ENCODE measurements at places on chromosomes 16 and 17.
A peak's percentile ranks its signal among the peaks of the same experiment; 100 is the strongest.

DNA sequence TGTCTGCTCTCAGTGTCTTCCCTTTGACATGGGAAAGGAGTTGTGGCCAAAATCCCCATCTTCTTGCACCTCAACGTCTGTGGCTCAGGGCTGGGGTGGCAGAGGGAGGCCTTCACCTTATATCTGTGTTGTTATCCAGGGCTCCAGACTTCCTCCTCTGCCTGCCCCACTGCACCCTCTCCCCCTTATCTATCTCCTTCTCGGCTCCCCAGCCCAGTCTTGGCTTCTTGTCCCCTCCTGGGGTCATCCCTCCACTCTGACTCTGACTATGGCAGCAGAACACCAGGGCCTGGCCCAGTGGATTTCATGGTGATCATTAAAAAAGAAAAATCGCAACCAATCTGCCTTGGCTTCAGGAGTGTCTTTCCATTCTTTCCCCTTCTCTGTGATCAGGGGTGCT is 918 bp upstream of the MRM1 start:
- DNase-seq: no peak

DNA sequence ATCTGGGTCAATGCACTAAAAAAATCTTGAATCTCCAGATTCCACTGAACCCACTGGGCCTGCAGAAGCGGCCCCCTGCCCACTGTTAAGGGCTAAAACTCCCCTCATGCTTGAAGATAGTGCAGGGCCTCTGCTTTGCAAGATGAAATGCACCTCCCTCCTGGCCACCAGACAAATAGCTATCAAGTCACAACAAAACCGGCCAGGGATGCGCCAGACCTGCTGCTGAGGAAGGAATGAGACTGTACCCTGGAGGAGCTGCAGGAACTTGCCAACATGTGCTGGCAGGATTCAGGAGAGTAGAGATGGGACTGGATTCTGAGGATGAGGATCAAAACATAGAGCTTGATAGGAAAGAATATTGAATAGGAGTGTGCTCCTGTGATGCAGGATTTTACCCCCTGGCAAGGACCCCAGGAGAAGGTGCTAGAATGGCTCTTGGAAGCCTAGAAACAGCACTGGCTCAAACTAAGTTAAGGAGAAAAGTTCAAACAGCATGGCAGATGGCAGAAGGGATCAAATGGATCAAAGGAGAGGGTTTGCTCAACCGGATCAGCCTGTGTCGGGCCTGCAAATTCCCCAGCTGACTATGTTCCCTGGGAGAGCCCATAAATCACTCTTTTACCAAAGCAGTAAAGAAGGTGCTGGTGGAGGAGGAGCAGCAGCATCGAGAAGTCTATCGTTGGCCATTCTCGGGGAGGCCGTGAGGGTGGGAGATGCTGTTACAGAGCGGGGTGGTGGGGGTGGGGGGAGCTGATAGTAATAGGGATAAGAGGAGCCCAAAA is 27.2 kb upstream of the XYLT2 start:
- no peak for DNase-seq

GRCh38 chr17:49996495-49997300 is 1.7 kb upstream of the DLX3 start:
- peak; percentile 72 for DNase-seq

GRCh38 chr16:87713451-87714229 is 52.1 kb downstream of the KLHDC4 start:
- no peak for DNase-seq

DNA sequence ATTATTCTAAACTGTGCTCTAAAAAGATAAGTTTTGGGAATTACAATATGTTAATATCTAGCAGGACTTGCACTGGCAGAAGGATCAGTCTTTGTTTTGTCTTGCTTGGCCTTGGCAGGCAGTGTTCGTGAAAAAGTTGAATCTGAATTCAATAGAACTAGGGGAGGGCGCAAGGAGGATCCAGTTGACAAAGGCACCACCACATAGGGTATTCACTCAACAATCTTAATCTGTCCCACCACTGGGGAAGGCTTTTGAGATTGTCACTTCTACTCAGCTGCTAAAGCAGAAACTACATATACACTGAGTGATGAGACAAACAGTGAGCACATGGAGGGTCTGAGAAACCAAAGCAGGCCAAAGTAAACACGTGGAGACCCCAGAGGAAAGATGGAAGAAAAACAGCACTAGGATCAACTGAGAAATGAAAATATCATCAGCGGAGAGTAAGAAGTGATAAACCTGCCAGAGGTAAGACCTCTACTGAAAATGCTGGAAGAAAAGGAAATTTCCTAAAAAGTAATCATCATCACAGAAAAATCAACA is 2.4 kb downstream of the AMFR start:
- DNase-seq: no peak

DNA sequence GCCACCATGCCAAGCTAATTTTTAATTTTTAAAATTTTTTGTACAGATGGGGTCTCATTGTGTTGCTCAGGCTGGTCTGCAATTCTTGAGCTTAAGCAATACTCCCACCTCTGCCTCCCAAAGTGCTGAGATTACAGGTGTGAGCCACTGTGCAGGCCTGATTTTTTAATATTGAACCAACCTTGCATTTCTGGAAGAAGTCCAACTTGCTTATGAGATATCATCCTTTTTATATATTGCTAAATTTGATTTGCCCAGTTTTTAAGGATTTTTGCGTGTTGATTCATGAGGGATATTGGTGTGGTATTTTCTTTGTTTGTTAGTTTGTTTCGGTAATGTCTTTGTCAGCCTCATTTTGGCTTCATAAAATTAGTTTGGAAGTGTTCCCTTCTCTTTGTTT is 196.4 kb downstream of the SEC14L1 start:
- DNase-seq: no peak

- DNase-seq: no peak
Measured at GRCh38 chr16:73124665-73125375, 76.9 kb upstream of the ZFHX3 start.

DNA sequence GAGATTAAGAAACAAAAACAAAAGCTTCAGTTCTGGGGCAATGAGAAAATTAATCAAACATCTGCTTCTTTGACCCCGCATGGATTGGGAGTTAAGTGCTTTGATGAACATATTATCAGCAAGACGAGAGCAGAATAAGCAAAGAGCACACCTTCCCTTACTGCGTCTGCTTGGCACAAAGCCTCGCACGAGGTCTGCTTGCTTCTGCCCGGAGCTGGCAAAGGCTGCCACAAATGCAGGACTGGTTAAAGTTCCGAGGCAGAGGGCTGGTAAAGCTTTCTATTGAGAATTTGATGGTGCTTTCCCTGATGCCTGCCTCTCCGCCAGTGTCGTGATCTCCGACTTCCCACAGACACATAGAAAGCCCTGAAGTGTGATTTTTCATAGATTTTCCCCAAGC is 17.0 kb downstream of the VAT1L start:
- DNase-seq: no peak

DNA sequence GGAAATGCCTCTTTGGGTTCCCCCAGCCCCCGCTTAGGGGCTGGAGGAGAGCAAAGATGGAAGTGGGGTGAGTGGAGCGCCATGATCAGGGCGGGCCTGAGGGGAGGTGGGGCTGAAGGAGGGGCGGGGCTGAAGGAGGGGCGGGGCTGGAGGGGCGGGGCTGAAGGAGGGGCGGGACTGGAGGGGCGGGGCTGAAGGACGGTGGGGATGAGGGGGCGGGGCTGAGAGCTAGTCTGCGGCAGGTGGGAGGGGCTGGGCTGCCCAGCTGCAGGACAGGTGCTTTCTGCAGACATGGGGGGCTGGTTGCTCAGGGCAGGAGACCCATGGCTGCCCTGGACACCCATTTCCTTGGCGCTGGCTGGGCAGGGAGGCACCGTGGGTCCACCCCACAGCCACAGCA is 39.1 kb upstream of the PABPN1L start:
- no peak for DNase-seq

- DNase-seq: no peak
Measured at GRCh38 chr17:56688151-56688550, 94.7 kb downstream of the NOG start.

DNA sequence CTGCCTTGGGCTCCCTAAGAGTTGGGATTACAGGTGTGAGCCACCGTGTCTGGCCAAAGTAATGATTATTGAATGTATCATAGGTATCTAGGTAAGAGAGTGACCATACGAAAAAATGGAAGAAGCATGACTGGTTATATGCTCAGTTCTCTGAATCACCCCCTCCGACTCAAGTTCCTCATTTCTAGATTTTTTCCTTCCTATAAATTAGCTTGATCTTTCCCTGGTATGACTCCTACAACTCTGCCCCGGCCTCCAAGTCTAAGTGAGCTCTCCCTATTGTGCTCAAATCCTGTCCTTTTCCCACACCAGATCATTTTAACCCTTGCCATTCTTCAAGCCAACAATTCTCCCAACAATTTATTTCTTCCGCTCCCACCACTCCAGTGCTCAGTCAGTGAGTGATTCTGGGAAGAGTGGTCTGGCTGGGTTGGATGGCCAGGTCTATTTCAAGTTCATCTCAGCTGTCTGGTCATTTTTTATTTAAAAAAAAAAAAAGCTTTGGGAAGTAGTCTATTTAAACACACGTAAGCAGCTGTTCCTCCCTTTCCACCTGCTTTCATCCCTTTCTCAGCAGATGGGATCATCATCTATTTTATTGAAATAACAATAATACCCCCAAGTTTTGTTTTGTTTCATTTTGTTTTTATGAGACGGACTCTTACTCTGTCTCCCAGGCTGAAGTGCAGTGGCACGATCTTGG is 120.2 kb upstream of the HS3ST2 start:
- no peak for DNase-seq

DNA sequence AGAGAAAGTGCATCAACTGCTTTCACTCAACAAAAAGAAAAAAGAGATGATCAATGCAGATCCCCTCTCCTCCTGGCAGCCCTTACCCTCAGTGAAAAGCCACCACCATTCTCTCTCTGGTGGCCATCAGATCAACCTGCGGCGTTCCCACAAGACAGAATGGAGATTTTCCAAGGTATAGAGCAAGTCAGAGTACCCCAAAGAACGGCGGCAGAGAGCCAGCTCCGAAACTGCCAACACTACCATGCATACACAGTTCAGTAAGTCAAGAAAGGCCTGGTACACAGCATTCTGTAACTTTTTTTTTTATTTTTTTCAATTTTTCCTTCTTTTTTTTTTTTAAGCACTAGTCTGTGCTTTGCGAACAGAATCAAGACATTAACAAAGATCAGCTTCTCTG is 30.6 kb downstream of the STH start:
- no peak for DNase-seq

DNA sequence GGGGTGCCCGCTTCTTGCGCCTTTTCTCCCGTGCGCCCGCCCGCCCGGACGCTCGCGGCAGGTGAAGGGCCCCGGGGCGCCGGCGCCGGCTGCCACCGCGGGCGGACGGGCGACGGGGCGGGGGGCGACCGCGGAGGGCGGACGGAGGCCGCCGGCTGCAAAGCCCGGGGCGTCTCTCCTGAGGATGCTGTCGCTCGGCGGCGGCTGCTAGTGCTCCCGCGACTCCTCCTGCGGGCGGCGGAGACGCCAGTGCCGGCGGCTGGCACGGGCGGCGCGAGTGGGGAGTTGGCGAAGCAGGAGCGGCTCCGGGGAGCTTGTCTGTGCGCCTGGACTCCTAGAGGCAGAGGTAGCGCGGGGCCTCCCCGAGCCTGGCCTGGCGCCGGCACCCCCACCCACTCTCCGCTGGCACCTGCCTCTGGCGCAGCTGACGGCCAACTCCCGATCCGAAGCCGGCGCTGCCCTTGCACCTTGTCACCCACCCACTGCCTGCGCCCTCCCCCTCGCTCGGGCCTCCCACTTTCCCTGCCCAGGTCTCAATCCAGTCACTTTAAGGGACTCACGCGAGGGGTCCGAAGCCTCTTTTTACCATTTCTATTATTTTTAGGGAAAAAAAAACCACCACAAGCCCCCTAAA is at the start of gene FAM20A:
Gene FAM20A, minus strand, starts transcription at position 437 of the 634 bp plus-strand sequence. CDS start 701 bp downstream, outside the sequence.
- no peak for DNase-seq

DNA sequence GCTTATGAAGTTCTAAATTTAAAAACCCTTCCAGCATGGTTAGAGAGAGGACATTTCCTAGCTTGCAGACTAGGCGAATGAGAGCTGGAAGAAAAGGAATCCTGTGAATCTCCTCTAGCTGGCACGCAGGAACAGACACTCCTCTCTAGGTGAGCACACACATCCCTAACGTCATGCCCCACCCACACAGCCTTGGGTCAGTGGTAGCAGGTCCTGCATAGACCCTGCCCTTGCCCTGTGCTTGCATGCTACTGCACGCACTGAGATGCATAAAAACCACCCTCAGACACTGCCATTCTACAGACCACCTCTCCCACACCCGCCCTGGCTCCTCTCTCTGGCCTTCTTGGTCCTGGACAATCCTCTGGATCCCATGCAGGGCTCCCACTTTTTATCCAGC is 23.5 kb downstream of the CES1 start:
- no peak for DNase-seq

- no peak for DNase-seq
Measured at GRCh38 chr16:81995651-81996050, 15.6 kb downstream of the SDR42E1 start.

DNA sequence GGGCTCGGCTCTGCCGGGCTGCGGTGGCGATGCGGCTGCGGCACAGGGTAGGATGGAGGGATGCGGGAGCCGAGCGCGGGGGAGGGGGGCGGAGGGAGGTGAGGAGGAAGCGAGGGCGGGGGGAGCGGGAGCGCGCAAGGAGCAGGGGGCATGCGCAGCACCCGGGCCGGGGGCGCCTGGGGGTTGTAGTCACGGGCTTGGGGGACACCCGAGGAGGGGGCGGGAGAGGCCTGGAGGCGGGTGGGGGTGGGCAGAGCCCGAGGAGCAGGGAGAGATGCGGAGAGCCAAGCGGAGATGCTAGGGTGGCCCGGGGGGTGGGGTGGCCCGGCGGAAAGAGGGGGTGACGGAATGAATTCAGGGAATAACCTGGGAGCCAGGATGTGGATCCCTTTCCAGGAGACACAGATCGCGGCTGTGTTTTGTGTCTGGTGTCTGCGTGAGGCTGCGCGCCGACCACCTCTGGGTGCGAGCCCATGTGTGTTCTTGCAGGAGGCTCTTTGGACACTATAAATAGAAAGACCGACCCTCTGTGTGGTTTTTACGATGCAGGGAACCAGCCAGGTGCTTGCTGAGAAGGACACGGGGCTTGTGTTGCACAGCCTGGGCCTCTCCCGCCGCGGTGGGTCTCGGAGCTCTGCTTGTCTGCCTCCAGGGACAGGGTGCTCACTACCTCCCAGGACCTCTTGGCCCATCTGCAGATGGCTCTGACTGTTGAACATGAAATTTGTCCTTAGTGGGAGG is at the start of gene STX1B:
Gene STX1B, minus strand, starts transcription at position 54 of the 741 bp plus-strand sequence. CDS start 242 bp downstream, outside the sequence.
- peak; percentile 59 for DNase-seq

DNA sequence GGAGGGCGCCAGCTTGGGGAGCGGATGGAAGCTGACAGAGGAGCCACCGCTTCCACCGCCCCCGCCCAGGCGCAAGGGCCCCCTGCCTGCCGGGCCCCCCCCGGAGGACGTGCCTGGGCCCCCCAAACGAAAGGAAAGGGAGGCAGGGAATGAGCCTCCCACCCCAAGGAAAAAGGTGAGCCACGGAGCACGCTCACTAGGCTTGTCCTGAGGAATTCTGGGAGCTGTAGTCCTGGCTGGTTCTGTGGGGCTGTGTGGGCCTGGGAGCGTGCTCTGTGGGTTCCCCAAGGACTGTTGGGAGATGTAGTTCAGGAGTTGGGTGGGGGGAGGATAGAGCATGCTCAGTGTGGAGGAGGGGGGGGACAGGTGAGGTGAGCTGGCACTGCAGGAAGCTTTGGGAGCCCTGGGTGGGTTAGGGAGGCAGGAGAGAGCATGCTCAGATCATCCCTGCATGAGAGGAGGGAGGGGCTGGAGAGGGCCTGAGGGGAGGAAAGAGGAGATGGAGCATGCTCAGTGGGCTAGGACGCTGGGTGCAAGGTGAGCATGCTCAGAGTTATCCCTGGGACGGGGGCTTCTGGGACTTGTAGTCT is 4.5 kb downstream of the FBXL19 start:
- DNase-seq: peak; percentile 48

GRCh38 chr16:78794581-78795250 is 695.3 kb downstream of the WWOX start:
- no peak for DNase-seq
